ENCODE measurements at places on chromosomes 7 and 10. TPM values are rescaled to one million over a fixed set of nuclear protein-coding genes. Genes with fewer than 3 reads are reported as not detected.

- DNase-seq, result no peak
Observed at GRCh38 chr10:102003541-102003940, 52.4 kb downstream of the ARMH3 start.

DNA sequence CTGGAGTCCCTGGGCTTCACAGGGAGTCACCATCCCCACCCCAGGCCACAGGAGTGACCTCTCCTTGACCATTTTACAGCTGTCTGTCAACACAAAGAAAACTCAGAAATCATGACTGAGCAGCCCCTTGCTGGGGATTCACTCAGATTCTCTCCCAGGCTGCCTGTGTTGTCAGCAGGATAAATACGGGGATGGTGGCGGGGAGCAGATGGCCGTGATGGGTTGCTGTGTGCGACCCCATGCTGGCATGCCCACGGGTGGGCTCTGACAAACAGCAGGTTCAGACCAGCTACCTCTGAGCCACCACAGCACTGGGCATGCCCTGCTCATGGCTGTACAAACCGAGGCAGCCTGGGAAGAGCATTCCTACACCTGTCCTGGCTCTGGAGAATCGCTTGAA is 136.1 kb downstream of the SLIT1 start:
- DNase-seq, result no peak

GRCh38 chr10:28853195-28853594 is 175.9 kb downstream of the BAMBI start:
- DNase-seq, result no peak

DNA sequence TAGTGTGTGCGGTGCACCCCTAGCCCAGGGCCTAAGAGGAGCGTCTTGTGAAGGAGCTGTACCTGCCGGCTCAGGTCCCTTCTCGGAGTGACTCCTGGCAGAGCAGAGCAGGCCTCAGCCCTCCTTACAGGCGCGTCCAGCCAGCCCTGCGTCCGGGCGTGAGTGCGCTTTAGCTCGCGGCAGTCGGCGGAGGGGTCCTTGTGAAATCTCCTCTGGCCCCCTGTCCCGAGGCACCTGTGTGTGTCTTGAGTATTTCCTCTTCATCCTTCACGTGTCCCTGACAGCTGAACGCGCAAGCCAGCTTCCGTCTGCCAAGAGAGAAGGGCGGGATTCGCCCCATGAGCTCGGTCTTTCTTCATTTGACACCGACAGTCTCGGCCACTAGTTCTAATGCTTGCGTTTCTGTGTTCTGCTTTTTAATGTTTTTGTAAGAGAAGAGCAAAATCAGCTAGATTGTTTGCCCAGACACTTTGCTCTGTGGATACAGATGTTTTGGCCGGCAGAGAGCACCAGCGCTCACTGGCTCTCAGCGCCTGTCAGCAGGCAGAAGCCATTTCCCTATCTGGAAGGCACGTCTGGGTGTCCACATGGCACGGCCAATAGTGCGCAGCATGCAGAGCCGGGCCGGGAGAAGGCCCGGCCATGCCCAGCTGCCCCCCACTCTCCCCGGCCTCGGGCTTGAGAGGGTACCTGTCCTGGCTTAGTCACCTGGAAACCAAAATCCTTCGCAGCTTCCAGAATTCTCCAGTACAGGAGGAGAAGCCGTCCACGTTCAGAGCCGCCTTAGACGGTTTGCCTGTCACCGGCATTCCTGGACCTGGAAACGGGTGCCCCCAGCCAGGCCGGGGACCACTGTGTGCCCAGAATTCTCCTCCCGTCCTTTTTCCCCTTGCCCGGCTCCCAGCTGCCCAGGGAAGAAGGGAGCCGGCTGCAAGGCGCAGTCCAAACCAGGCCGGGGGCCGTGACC is 7.0 kb downstream of the GET4 start:
- DNase-seq, result no peak

DNA sequence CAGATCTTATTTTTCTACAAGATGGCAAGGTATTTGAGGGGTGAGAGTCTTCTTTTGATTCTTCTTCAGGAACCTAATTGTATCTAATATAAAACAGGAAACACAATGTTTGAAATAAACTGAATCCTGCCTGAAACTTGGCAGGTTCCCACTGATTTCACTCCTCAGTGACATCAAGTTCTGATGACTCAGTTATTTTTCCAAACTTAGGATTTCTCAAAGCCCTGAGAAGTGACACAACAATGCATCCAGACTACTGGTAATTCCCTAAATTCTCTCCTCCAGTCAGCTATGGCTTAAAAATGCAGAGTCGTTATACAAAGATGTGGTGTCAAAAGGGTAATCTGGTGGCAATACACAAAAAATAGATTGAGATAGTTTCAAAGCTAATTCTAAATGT is 80.9 kb downstream of the ABLIM1 start:
- no peak for DNase-seq

- no peak for DNase-seq
Observed at GRCh38 chr10:19956516-19957032, 140.3 kb downstream of the PLXDC2 start.

- DNase-seq, result no peak
Observed at GRCh38 chr10:46525177-46525823, 31.2 kb downstream of the GPRIN2 start.

DNA sequence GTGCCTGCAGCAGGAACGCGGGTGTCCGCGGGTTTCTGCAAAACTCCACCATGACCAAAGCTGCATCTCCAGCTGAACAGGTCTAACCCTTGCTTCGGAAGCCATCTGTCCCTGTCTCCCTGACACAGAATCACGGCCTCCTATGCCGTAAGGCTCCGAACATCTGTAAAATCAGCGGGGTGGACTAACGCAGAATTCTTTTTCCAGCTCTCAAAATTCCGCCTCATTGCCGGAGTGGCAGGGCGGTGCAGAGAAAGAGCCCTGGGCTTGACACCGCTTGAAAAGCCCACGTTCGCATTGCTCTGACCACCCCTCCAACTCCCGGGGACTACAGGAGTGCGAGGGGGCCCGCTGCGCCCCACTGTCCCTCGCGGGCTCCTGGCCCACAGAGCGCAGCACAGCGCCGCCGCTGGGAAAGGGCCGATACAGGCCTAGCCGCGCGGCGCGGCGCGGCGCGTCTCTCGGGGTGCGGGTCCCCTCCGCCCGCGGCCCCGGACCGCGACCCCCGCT is 409 bp downstream of the DNMBP start:
- DNase-seq, result no peak

GRCh38 chr7:80165177-80165576 is 30.5 kb downstream of the GNAI1 start:
- no peak for DNase-seq

RET gene
- polyA plus RNA-seq, result 10.4 TPM

PPP1R17 gene
- polyA plus RNA-seq, result 1.5 TPM

BLNK gene
- polyA plus RNA-seq, result not detected

PNLIPRP2 gene
- 0.11 TPM for polyA plus RNA-seq

LFNG gene
- polyA plus RNA-seq, result 53.0 TPM

NKX1-2 gene
- polyA plus RNA-seq, result 12.7 TPM

DOCK1 gene
- 11.6 TPM for polyA plus RNA-seq

Data from H1 (cell line).